ENCODE measurements at places on chromosomes 12 and 14. TPM values are rescaled to one million over a fixed set of nuclear protein-coding genes. Genes with fewer than 3 reads are reported as not detected.

DNA sequence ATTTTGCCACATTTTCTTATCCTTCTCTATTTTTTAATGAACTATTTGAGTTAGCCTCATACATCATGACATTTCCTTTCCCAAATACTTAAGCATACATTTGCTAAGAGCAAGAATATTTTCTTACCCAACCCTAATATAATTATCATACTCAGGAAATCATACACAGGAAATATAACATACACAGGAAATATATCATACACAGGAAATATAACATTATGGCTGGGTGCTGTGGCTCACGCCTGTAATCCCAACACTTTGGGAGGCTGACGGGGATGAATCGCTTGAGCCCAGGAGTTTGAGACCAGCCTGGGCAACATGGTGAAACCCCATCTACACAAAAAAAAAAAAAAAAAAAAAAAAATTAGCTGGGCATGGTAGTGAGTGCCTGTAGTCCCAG, 4.9 kb downstream of the NCKAP1L start:
- DNase-seq = no peak

DNA sequence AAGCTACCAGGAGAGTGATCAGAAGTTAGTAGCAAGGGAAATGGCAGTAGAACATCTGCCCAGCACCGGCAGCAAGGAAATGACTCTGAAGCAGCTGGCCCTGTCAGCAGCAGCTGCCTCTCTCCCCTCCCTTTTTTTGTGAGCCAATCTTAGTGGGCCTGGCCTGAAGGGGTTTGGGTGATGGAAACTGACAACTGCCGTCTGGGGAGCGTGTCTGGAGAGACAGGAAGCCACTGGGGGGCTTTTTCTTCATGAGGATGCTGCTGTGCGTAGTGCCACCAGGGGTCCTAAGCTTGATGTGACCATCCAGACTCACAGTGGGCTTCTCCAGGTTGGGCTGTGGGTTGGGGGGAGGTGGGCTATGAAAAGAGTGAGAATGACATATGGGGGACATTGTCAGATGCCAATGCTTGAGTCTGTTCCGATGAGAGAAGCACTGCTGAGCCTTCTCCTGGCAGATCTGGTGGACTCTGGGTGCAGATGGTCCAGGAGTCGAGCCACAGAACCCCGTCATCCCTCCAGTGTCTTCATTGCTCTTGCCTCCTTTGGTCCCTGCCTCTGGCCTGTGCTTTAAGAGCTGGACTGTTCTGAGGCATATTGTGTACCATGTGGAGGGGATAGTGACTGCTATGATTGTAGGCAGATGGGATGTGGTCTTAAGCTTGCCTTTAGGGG, 87.6 kb upstream of the HIF1A start:
- DNase-seq = no peak

DNA sequence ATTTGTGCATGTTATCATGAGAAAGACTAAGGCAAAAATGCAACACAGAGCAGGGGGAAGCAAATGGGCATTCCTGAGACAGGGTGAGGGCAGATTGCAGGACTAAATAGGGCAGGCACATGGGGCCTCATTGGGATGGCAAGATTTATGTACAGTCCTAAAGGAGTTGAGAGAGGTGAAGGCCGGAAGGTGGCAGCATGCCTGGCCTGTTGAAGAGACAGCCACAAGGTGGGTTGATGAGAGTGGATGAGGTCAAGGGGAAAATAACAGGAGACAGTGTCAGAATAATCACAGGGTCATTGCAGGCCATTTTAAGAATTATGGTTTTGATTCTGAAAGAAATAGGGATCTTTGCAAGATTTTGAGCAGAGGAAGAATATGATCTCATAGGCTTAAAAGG, 21.0 kb downstream of the PAH start:
- no peak for DNase-seq

GRCh38 chr12:53695152-53696145, 19.6 kb upstream of the ATP5MC2 start:
- DNase-seq = peak; percentile 43

- DNase-seq = no peak
Measured at GRCh38 chr14:24483604-24484252, 24.3 kb downstream of the CMA1 start.

DNA sequence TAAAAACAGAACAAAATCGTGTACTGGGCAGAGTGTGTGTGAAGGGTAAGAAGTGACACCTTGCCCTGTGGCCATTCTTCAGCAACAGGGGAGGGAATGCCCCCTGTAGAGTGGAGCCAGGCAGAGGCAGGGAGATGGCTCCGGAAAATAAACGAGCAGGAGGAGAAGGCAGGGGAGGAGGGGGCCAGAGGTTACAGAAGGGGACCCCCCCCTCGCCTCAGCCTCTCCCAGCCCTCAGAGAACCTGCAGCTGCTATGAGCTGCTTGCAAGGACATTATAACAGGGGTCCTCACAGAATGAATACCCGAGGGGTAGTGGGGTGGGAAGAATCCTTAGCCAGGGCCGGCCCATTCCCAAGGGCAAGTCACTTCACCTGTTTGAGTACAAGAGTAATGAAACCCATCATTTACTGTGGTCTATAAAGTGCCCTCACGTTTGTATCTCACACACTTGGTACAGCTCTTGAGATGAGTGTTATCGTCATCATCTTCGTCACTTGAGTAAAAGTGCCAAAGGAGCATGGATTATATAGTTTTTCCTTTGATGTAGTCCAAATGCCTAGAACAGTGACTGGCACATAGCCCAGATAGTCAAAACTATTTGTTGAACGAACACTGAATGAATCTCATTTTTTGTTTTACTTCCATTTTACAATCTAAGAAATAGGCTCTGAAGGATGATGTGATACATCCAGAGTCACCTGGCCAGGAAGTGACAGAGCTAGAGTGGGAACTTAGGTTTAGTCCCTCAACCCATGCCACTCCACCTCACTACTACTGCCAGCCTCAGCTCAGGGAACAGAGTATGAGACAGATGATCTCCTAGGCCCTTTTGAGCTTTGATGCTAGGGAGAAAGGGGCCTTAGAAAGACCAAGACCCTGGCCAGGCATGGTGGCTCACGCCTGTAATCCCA, 14.5 kb downstream of the SCNN1A start:
- no peak for DNase-seq

GRCh38 chr12:4137015-4137414, 136.5 kb upstream of the CCND2 start:
- DNase-seq = no peak

DNA sequence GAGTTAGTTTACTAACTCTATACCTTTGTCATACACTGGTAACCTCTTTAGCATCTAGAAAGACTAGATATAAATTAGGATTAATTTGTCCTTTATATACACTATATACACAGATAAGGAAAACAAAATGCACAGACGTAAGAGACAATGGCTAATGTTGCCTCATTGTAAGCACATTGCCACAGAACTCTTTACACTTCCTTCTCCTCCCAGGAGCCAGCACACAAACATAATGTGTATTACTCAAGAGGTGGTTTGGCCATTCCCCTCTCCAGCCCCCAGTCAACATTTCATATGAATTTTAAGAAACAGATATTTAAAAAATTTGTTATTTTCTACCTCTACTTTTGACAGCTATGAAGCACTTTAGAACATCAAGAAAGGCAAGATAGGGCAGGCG, 131.4 kb upstream of the OR4E1 start:
- DNase-seq = no peak

- DNase-seq = no peak
Measured at GRCh38 chr14:102952276-102952675, 29.8 kb downstream of the AMN start.

DNA sequence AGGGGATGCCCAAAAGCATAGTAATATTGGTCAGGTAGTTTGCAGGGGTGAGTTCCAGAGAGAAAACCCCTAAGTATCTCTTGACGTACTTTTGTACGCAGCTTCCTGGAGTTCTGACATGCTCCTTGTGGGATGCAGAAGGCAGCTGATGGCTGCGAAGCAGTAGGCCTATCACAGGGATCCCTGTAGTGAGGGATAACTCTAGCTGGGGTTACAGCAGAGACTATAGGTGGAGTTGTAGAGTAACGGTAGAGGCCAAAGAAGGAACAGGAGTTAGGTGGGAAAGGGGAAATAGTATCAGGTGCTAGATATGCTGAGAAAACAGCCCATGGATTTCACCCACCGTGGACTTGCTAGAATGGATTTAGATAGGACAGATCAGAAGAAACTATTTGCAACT, 37.3 kb downstream of the MGST1 start:
- no peak for DNase-seq

DNA sequence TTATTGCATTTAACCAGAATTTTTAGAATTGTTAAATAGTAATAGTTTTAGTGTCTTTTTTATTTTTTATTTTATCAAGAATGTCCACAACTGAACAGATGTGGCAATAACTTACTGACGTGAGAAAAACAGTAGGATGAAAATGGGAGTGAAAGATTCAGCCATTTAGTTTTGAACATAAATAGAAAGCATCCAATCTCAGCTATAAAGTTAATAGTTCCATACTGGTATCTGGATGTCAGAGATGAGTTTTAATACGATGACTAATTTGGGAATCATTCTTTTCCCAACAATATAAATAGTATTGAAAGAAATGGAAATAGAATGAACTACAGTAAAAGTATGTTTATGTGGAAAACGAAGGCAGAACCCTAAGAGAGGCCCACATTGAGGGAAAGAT, 159.4 kb downstream of the EPS8 start:
- DNase-seq = no peak

GRCh38 chr12:12378616-12379015, 21.7 kb downstream of the BORCS5 start:
- DNase-seq = no peak

GRCh38 chr14:75566321-75566720, 12.1 kb upstream of the FLVCR2 start:
- DNase-seq = no peak

- DNase-seq = no peak
Measured at GRCh38 chr12:19915392-19916195, 452.7 kb upstream of the PDE3A start.

- no peak for DNase-seq
Measured at GRCh38 chr12:94781835-94782234, 131.5 kb upstream of the TMCC3 start.

- no peak for DNase-seq
Measured at GRCh38 chr14:57847706-57848105, 18.2 kb downstream of the SLC35F4 start.

- no peak for DNase-seq
Measured at GRCh38 chr14:71523630-71524319, 408.5 kb upstream of the RGS6 start.

- no peak for DNase-seq
Measured at GRCh38 chr12:132592282-132592970, 18.0 kb downstream of the LRCOL1 start.

- DNase-seq = no peak
Measured at GRCh38 chr12:107807471-107808150, 33.1 kb downstream of the ASCL4 start.

GRCh38 chr14:89340200-89341181, 76.5 kb downstream of the FOXN3 start:
- no peak for DNase-seq

The FAM222A gene
- polyA plus RNA-seq = 4.8 TPM

The CMA1 gene
- polyA plus RNA-seq = 4.6 TPM

The NEK9 gene
- 105 TPM for polyA plus RNA-seq

The SERPINA10 gene
- not detected for polyA plus RNA-seq

The PIK3C2G gene
- 0.03 TPM for polyA plus RNA-seq

The KRT78 gene
- not detected for polyA plus RNA-seq

The KRT2 gene
- not detected for polyA plus RNA-seq

The LRRK2 gene
- 8.1 TPM for polyA plus RNA-seq
